ENCODE measurements at places on chromosomes 2 and 18. TPM values are rescaled to one million over a fixed set of nuclear protein-coding genes. Genes with fewer than 3 reads are reported as not detected.

Gene TMEM150A
- 23.1 TPM for total RNA-seq

Gene FBXO41
- 21.5 TPM for total RNA-seq

DNA sequence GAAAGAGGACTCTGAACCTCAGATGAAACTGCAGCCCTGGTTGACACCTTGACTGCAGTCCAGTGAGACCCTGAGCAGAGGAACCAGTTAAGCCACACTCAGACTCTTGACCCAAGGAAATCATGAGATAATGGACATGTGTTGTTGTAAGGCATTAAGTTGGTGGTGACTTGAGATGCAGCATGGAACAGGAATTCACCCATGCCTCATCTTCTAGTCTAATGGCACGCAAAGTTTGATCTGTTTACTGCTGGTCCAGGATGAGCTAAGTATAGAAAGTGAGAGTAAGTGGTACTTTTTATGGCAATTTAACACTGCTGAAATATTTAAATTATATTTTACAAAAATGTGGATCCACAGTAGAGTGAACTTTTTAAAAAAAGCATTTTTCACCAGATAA, 51.3 kb upstream of the LTBP1 start:
- no peak for DNase-seq

GRCh38 chr2:64228126-64228678, 84.0 kb upstream of the PELI1 start:
- DNase-seq, result peak; percentile 93

DNA sequence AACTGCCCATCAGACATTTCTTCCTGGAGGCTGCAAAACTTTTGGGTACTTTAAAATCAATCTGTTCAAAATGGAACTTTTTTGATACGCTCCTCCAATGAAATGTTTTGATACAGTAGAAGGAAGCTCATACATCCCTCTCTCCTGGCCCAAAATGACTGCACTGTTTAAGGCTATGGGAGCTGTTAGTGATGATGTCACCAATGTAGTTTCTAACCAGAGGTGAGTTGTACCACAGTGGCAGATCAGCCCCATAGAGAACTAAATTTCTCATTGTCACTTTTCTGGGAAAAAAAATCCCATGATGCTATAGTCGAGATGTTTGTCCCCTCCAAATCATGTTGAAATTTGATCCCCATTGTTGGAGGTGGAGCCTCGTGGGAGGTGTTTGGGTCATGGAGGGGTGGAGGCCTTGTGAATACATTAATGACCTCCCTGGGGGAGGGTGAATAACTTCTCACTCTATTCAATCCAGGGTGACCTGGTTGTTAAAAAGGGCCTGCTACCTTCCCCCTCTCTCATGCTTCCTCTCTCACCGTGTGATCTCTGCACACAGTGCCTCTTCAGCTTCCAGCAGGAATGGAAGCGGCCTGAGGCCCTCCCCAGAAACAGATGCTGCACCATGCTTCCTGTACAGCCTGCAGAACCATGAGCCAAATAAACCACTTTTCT, 117.4 kb upstream of the NPAS2 start:
- no peak for DNase-seq

- no peak for DNase-seq
Observed at GRCh38 chr2:67564076-67564475, 166.9 kb downstream of the ETAA1 start.

DNA sequence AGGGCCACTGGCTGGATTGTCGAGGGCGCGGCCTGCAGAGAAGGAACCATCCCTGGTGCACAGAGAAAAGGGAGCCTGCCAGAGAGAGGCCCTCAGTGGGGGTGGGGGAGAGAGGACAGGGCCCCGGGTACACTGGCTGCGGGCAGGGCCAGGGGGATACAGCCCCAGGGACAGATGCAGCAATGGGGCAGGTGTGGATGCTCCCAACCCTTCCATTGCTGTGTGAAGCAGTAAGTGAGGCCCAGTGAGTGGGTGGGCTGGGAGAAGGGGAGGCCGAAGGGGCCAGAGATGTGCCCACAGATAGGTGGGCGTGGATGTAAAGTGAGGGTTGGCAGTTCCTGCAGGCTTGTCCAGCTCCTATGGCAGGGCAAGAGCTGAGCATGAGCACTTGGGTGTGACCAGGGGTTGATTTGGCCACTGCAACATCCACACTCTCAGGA, 7.4 kb downstream of the AGXT start:
- no peak for DNase-seq

DNA sequence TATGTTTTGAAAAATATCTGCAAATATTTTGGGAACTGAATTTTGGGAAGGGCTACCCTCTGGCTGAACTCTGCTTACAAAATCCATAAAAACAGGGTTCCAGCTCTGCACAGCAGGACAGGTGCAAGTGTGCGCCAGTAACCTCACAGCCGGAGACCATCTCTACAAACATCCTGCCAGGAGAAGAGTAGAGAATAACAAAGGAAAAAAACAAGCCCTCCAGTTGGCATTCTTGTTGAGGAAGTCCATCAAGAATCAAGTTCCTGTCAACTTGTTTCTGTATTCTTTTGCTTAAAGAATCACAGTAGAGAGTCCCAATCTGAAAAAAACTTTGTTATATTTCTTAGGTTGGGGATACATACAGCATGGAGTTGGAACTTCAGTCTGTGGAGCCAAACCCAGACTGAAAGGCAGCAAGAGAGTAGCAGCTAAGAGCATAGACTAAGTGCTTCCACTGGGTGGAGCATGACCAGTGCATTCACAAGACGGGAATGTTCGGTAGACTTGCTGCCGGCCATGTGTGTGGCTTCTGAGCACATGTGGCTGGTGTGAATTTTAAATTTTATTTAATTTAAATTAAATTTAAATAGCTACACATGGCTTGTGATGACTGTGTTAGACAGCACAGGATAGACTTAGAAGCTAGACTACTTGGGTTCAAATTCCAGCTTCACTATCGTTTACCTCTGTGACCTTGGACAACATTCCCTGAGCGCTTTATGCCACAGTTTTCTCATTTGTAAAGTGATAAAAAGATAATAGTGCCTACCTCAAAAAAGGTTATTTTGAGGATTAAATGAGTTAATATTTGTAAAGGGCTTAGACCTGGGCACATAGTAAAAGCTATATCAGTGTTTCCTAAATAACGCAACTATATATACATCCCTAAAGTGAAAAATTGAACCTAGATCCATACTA, 41.9 kb downstream of the SPTBN1 start:
- peak; percentile 29 for DNase-seq

Gene KCNK3
- 0.30 TPM for total RNA-seq

GRCh38 chr2:239630618-239631286, 229.9 kb upstream of the HDAC4 start:
- DNase-seq, result no peak

DNA sequence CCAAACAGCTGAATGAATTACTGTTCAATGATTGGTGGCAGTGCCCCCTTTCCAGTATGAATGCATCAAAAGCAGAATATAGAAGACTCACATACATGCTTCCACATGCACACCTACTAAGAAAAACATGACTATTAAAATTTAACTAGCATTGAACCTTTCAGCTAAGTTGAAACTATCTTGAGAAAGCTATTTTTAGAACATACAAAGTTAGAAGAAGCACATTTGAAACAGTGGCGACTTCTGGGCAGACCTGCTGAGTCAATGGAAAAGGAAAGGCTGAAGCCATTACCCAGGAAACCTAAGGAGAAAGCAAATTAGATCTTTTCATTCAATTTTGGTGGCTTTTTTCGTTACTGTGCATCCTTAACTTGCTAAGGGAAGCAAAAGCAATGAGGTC, 55.9 kb downstream of the PLA2R1 start:
- no peak for DNase-seq

DNA sequence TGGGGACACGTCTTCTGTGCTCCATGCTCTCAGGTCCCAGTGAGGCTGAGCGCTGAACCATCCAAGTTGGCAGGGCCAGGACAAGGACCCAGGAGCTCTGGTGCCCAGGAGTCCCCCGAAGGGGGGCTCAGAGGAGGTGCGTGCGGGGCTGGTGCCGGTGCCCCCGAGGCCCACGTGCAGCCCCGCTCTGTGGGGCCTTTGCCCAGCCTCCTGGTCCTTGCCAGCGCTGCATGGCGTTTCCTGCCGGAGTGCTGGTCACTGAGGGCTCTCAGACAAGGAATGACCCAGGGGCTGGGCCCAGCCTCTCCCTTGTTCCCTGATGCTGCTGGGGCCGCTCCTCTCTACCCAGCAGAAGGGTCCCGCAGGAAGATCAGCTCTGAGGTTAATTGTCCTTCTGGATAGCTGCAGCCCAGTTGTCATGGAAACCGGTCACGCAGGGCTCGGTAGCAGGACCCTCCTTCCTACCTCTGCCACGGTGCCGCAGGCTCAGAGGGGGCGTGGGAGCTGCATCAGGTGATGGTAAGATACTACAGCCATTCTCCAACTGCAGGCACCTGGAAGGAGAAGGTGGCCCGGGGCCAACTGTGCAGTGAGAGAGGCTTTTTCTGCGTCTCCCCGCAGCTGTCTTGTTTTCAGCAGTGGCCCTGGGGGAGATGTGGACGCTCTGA, 64.5 kb downstream of the RRM2 start:
- no peak for DNase-seq

Gene ALLC
- not detected for total RNA-seq

Gene COL5A2
- total RNA-seq, result 16.0 TPM

- DNase-seq, result peak; percentile 85
Observed at GRCh38 chr2:43224131-43224570, 2.3 kb downstream of the ZFP36L2 start.

Gene MSTN
- total RNA-seq, result not detected

DNA sequence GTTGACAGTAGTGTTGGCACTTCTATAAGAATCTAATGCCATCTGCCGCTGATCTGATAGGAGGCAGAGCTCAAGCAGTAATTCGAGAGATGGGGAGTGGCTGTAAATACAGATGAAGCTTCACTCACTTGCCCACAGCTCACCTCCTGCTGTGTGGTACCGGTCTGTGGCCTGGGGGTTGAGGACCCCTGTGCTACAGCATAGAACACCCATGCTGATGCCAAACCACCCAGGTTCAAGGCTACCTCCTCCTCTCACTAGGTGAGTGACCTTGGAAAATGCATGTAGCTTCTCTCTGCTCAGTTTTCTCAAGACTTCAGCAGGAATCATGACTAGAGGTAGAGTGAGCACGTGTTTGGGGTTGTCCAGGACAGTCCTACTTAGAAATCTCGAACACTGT, 263.4 kb downstream of the SH3BP4 start:
- DNase-seq, result no peak

DNA sequence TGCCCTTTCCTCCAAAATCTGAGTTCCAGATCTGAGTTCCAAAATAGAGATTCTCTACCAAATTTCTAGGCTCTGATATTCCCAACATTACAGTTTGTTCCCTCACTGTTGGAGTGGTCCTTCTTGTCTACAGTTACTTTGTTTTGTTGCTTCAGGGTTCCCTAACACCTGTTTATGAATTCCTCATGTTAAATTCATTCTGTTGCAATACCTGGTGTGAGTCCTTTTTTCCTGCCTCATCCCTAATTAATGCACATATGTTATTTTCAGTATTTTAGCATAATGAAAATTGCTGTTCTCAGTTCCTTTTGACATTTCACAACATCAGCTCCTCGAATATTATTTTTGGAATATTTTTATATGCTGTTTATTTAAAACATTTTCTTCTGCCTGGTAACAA, 16.2 kb downstream of the SERPINB13 start:
- no peak for DNase-seq

DNA sequence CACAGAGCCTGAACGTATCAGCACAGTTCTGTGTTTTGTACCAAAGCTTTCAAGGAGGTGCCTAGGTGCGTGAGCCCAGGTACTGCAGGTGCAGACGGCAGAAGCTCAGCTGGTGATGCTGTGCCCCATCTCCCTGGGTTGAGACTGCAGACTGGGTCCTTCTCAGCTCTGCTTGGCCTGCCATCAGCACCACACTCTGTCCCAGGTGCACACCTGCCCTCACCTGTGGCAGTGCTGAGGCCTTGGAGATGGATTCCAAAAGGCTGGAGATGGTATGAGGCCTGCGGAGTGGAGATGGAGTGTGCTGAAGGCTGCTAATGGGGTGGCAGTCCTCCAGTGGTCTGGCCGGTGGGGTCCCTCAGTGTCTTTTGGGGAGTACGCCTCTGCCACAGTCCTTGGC, 9.3 kb downstream of the LDLRAD4 start:
- DNase-seq, result no peak

- no peak for DNase-seq
Observed at GRCh38 chr18:6406910-6407470, 7.7 kb downstream of the L3MBTL4 start.

DNA sequence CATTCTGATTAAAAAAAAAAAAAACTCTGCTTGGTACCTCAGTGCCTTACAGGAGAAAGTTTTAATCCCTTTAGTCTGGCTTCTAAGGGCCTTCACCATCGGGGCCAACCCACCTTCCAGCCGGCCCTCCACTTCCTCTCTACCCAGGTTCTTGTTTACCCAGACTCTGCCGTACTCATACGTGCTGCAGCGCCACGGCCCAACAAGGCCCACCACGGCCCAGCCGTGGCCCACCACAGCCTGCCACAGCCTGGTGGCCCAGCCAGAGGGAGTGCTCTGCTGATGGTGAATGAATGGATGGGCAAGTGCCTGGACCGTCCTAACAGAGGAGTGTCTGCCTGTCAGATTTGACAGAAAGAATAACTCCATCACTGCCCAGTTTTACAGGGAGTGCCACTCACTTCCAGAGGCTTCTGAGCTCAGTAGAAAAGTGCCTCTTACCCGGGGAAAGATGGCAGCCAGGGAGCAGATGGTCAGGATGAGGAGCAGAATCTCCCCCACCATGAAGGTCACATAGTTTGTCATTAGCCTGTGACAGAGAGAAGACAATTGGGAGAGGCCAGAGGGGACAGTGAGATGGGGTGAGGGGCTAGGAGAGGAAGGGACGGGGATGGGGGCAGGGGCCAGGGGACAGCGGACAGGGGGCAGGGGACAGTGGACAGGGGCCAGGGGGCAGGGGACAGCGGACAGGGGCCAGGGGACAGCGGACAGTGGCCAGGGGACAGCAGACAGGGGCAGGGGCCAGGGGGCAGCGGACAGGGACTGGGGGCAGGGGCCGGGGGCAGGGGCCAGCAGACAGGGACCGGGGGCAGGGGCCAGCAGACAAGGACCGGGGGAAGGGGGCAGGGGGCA, 38.2 kb downstream of the CENPO start:
- DNase-seq, result peak; percentile 4

DNA sequence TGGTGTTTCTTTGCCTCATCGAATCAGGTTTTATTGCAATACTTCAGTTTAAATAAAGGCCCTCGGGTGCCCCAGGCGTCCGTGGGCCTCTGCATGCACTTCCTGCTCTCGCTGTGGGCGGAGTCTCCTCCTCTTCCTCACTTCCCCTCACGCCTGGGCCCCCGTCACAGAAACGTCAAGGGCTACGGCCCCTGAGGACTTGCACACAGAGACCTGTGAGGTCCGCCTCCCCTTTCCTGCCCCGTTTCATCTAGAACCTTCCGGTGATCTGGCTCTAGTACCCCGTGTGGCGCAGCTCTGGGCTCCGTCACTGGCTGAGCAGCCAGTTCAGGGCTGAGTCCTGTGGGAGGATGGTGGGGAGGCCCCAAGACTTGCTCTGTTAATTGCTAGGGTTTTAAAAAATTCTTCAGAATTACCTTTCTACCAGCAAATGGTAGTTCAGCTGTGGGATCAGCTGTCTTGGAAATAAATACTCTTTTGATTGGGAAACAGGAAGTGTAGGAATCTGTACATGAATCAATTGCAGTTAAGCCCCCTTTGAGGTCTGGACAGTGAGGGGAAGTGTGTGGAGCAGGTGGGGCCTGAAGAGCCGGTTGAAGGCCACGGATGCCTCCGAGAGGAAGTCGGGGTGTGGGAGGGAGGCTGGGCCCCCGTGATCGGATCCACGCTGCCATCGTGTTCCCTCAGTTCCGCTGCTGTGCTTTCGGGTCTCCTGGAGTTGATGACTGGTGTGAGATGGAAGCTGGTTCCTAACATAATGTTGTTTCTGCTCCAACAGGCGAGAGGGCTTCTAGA, 10.2 kb downstream of the NFATC1 start:
- DNase-seq, result no peak

Gene OSBPL6
- total RNA-seq, result 8.3 TPM
